ENCODE measurements at places on chromosomes 13 and 19.

GRCh38 chr13:32642858-32643257, 56.6 kb downstream of the PDS5B start:
- DNase-seq, result no peak

DNA sequence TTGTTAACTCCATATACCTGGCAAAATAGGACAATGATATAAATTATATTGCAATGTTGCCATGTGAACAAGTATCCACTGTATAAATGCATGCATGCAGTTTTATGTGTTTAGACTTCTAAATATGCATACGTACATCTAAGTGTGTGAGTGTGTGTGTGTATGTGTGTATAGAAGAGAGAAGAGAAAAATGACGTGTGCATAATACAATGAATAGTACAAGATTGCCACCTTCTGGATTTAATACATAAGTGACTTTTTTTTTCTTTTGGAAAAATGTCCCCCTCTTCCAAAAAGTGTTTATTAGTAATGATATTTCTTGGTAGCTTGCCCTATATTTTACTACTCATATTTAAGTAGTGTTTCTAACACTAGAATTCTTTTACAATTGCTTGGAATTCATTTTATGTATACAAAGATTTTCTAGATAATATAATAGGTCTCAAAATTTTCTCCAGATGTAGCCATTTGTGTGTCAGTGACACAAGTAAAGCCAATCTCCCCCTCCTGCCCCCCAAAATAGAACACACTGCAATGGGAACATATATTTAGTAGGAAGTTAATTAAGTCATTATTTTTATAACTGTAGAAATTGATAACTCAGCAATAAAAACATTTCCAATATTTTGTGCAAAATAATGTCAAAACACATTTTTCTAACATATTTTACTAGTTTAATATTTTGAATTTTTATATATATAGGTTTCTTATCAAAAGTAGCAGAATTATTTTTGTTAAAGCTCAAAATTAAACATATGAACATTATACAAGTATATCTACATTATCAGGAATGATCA, 783.3 kb upstream of the ATXN8OS start:
- no peak for DNase-seq

GRCh38 chr13:76454991-76455390, 431.2 kb downstream of the KCTD12 start:
- no peak for DNase-seq

DNA sequence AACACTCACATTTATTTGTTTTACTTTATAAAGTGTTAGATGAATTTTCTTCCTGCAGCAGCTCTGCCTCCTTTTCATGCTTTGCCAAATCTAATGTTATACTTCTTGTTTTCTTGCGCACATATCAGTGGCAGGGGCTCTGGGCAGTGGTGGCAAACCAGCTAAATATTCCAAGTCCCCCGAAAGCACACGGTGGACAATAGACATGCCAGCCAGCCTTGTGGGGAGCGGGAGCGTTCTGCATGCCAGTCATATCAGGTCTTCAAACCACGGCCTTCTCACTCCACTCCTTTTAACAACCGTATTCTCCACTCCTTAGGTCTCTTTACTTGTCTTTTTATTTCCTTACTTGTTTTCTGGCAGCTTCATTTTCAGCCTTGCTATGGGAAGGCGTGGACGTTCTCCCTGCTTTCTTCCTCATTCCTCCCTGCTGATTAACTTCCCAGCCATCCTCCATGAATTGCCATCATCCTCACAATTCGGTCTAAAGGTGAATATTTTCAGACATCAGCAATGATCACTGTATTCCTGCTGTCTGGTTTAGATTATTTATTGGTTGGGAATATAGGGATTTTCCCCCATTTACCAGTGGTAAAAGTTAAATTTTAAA, 77.1 kb upstream of the WASF3 start:
- DNase-seq, result no peak

- DNase-seq, result no peak
Measured at GRCh38 chr19:8036434-8037099, 16.0 kb upstream of the CCL25 start.

- no peak for DNase-seq
Measured at GRCh38 chr19:14412324-14412995, 6.7 kb downstream of the DDX39A start.

DNA sequence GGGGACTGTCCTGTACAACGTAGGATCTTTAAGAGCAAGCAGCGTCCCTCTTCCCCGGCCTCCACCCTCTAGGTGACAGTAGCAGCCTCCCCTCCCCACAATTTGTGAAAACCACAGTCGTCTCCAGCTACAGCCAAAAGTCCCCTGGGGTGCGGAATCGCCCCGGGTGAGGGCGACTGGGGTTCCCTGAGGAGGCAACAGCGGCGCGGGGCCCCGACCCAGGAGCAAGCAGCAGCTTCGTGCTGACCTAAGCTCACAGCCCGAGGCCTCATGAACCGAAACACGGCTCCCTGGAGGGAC, 322 bp downstream of the ZNF558 start:
- DNase-seq, result no peak

GRCh38 chr19:14442891-14443631, 10.0 kb downstream of the PKN1 start:
- DNase-seq, result no peak

DNA sequence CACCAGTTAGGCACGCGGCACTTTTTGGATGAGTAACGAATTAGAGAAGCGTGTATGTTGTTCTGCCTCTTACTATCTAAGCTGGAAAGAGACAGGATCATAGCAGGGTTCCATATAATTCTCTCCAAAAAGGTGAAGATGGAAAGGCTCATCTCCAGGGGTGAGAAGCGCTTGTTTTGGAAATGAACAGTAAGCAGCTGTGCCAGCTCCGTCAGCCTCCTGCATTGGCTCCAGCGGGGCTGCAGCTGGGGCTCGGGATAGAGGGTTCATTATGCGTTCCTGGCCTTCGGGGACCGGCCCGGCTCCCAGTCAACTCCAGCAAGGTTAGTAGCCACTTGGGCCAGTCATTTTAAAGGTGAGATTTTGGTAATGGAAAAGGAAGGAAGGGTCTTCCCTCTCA, 155.5 kb downstream of the COL4A1 start:
- DNase-seq, result no peak

DNA sequence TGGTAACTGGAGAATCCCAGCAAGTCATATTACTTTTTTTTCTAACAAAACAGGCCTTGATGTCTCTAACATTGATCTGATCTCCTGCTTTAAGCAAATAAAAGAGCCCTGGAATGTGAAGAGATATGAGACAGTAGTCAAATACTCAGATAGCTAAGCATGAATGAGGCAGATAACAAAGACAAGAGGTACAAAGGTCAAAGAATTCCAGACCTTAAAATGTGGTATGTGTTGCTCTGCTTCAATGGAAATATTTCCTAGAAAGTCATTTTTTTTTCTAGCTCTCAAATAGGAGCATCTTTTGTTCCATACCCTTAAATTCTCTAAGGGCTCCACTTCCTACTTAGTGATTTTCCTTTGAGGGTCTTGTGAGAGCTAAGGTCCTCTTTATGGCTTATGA, 54.6 kb downstream of the ZNF254 start:
- no peak for DNase-seq

Data from neural crest cell (in vitro differentiated cells).